ENCODE measurements at places on chromosomes 3 and 15.

GRCh38 chr3:196237203-196237602, 20.9 kb downstream of the SLC51A start:
- DNase-seq = no peak

DNA sequence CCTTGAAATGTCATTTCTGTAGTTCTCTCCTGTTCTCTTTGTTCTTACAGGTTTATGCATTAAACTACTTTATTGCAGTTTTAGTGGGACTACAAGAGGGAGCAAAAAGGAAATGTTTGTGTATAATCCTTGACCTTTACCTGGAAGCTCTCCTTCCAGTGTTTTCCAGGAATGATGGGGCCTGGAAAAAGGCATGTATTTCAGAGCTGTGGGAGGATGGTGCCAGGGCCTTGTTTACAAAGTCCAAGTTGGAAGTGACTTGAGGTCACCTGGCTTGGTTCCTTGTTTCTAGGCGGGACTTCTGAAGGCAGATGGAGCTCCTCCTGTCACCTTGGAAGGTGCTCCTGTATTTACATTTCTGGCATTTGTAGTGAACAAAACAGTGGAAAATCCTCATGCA, 15.1 kb downstream of the ACVR2B start:
- no peak for DNase-seq

DNA sequence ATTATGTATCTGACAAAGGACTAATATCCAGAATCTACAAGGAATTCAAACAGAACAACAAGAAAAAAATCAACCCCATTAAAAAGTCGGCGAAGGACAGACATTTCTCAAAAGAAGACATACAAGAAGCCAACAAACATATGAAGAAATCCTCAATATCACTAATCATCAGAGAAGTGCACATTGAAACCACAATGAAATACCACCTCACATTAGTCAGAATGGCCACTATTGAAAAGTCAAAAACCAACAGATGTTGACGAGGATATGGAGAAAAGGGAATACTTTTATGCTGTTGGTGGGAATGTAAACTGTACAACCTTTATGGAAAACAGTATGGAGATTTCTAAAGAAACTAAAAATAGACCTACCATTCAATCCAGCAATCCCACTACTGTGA, 233.1 kb upstream of the PLSCR5 start:
- DNase-seq = no peak

DNA sequence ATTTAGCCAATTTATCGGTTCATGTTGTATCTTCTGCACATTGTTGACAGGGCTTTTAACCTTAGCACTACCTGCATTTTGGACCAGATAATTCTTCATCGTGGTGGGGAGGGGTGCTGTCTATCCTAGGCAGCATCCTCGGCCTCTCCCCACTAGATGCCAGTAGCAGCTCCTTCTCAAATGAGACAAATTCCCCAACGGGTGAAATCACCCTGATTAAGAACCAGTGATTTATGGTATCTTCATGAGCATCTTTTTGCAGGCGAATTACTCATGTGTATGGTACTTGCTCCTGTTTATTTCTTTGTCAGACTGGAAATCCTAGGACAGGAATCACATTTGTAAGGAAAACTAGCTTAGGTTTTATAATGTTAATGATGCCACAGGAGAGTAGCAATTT, 68.0 kb downstream of the C3orf70 start:
- no peak for DNase-seq

GRCh38 chr3:74027121-74027520, 402.4 kb upstream of the PDZRN3 start:
- no peak for DNase-seq

GRCh38 chr15:60223176-60223575, 174.6 kb downstream of the ANXA2 start:
- DNase-seq = no peak

GRCh38 chr3:105356988-105357387, 9.7 kb upstream of the ALCAM start:
- no peak for DNase-seq

- no peak for DNase-seq
Observed at GRCh38 chr3:4517093-4517492, 23.9 kb downstream of the ITPR1 start.

GRCh38 chr3:38235466-38235865, 30.1 kb upstream of the SLC22A13 start:
- no peak for DNase-seq

GRCh38 chr3:27749643-27750042, 27.5 kb upstream of the EOMES start:
- DNase-seq = no peak

- DNase-seq = no peak
Observed at GRCh38 chr3:48446043-48446424, 503 bp upstream of the ATRIP start.

DNA sequence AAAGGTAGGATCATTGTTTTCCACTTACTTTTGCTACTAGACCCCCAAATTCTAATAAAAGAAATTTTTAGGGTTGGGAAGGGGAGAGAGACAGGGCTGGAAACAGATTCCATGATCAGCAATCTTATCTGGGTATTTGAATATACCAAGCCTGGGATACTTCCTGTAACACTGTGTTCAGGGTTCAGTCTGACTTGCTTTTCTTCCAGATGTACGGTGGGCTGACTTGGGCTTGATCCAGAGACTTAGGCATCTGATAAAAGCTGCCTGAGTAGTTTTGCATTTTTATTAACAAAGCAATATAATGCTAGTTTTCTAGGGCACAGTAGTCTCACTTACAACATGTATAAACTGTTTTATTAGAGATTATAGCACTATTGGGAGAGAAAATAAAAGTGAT, 49.2 kb downstream of the KCNMB2 start:
- no peak for DNase-seq

GRCh38 chr3:129502641-129503408, 25.6 kb upstream of the RHO start:
- DNase-seq = peak; percentile 60

DNA sequence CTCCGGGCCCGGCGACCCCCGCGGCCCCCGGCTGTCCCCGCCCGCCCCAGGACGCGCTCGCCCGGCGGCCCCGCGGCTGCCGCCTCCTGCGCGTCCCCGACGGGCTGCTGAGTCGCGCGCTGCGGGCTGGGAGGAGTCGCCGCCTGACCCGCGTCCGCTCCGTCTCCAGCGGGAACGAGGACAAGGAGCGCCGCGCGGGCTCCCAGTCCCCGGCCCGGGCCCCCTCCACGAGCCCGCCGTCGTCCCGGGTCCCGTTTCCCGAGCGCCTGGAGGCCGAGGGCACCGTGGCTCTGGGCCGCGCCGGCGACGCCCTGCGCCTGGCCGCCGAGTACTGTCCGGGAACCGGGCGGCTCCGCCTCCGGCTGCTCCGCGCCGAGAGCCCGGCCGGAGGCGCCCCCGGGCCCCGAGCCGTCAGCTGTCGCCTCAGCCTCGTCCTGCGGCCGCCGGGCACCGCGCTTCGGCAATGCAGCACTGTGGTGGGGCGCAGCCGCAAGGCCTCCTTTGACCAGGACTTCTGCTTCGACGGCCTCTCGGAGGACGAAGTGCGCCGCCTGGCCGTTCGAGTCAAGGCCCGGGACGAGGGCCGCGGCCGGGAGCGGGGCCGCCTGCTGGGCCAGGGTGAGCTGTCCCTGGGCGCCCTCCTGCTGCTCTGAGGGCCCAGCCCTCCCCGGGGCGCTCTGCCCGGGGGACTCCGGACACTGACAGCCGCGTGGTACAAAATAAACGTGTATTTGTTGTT, 1.5 kb downstream of the C2CD4A start:
- no peak for DNase-seq

DNA sequence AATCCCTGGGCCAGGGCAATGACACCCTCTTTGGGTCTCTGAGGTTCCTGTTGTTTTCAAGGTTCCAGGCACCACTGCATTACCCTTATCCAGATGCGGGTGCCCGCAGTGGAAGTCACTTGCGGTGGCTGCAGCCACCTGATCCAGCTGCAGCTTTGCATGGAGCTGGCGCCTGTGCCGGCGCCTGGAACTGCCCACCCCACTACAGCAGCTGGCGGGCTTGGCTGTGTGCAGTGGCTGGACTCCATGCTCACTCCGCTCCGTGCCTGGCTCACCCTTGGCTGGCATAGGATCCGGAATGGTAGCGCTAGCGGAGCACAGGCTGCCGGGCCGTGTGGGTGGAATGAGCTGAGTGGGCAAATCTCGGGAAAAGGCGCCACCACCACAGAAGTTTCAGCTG, 832.6 kb upstream of the CADM2 start:
- no peak for DNase-seq

GRCh38 chr3:146557745-146558144, 13.3 kb upstream of the PLSCR1 start:
- DNase-seq = no peak

GRCh38 chr15:89972085-89972484, 29.0 kb upstream of the ZNF710 start:
- no peak for DNase-seq

Data from NCI-H510A (cell line).